ENCODE measurements at places on chromosomes 2 and 18. TPM values are rescaled to one million over a fixed set of nuclear protein-coding genes. Genes with fewer than 3 reads are reported as not detected.

ERICH2 gene
- total RNA-seq, result not detected

RNF125 gene
- 3.5 TPM for total RNA-seq

IL1B gene
- total RNA-seq, result 4.1 TPM

LIPG gene
- 87.9 TPM for total RNA-seq

CCDC102B gene
- 0.49 TPM for total RNA-seq

PLEK gene
- not detected for total RNA-seq

IGFBP5 gene
- total RNA-seq, result 0.33 TPM

MYO5B gene
- total RNA-seq, result 2.1 TPM

NAB1 gene
- 18.5 TPM for total RNA-seq

RGPD3 gene
- total RNA-seq, result 0.13 TPM

CAVIN2 gene
- 249 TPM for total RNA-seq

EVX2 gene
- not detected for total RNA-seq

GPC1 gene
- 28.7 TPM for total RNA-seq

MFSD2B gene
- total RNA-seq, result 0.20 TPM

CD28 gene
- total RNA-seq, result not detected

GKN1 gene
- not detected for total RNA-seq

CCL20 gene
- total RNA-seq, result 6.5 TPM

TSHZ1 gene
- 14.5 TPM for total RNA-seq

MALL gene
- total RNA-seq, result 171 TPM
